ENCODE measurements at places on chromosomes 12 and 14. TPM values are rescaled to one million over a fixed set of nuclear protein-coding genes. Genes with fewer than 3 reads are reported as not detected.

Gene FUT8
- 79.7 TPM for total RNA-seq

Gene NOVA1
- total RNA-seq = 132 TPM

Gene ABCC9
- 12.6 TPM for total RNA-seq

Gene KLHL28
- total RNA-seq = 36.3 TPM

All from cerebellum (tissue), 4 donors.